Lung (tissue), 17 donors: ENCODE measurements at places on chromosomes 2 and 18. TPM values are rescaled to one million over a fixed set of nuclear protein-coding genes. Genes with fewer than 3 reads are reported as not detected.
A peak's percentile ranks its signal among the peaks of the same experiment; 100 is the strongest.

The SIGLEC15 gene
- total RNA-seq: 0.91 TPM

The CFAP53 gene
- total RNA-seq: 5.3 TPM

The IL18RAP gene
- total RNA-seq: 1.00 TPM

The SOWAHC gene
- total RNA-seq: 12.8 TPM

The MAPK4 gene
- total RNA-seq: 2.6 TPM

The HOXD9 gene
- total RNA-seq: 0.80 TPM

The NHEJ1 gene
- total RNA-seq: 21.1 TPM

- no peak overlapping the region for H3K27ac ChIP-seq
- H3K36me3 ChIP-seq: no peaks in the 10 kb centered on the region
Observed at GRCh38 chr18:389658-390357, 110.7 kb downstream of the COLEC12 start.

GRCh38 chr18:10100941-10101701 lies 187.3 kb downstream of the VAPA start:
- H3K27me3 ChIP-seq: no peaks in the 10 kb centered on the region
- H3K36me3 ChIP-seq: no peaks in the 10 kb centered on the region
- peak; percentile 28 for DNase-seq
- no peak overlapping the region for H3K27ac ChIP-seq
- H3K4me1 ChIP-seq: no peaks in the 10 kb centered on the region
- H3K4me3 ChIP-seq: no peak overlapping the region

- no peaks in the 10 kb centered on the region for H3K27me3 ChIP-seq
- H3K27ac ChIP-seq: no peak overlapping the region
- H3K36me3 ChIP-seq: peaks cover 5% of the 10 kb centered on the region
- no peaks in the 10 kb centered on the region for H3K4me1 ChIP-seq
Observed at GRCh38 chr2:224901121-224901676, 141.1 kb downstream of the DOCK10 start.

GRCh38 chr2:45452866-45453265 lies 158.2 kb downstream of the SRBD1 start:
- no peaks in the 10 kb centered on the region for H3K27me3 ChIP-seq
- DNase-seq: peak; percentile 25
- no peak overlapping the region for H3K27ac ChIP-seq
- H3K4me3 ChIP-seq: no peak overlapping the region

GRCh38 chr2:98507891-98508708 lies 63.4 kb downstream of the INPP4A start:
- H3K4me1 ChIP-seq: peaks cover 35% of the 10 kb centered on the region
- no peak overlapping the region for H3K4me3 ChIP-seq
- no peaks in the 10 kb centered on the region for H3K36me3 ChIP-seq
- DNase-seq: peak; percentile 56
- no peak overlapping the region for H3K27ac ChIP-seq

DNA sequence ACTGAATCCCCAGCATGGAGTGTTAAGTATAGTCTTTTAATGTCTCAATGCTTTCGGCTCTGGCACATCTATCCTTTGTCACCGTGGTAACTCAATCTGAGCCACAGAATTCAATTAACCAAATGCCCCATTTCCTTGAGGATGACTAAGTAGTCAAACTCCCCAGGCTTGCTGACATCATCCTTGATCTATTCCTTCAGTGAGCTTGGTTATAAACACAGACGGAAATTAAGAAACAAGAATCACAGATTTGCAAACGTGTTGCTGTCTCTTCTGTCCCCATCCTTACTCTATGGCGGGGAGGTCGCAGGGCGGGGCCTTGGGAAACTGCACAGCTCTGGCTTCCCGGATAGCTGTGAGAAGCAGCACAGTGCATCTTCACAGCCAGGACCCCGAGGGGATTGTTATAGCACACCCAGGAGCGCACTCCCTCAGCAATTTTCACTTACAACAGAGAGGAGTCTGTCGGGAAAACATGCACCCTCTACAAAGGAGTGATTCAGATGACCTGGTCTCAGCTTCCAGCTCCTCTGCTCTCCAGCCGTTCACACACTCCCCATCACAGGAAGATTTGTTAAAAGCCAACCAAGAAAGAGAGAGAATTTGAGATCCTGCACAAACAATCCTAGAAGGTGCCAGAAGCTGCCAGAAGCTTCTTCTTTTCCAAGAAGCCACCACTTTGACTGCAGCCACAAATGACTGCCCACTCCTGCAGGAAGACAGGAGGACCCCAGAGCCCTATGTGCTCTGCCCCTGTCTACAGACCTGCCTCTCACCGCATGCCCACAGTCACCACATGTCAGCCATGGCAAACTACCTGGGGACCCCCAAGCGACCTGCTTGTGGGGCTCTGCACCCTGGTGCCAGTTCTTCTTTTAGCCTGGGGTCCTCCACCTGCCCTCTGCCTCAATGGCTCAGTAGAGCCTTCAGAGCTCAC lies 44.9 kb upstream of the YWHAQ start:
- H3K4me3 ChIP-seq: no peak overlapping the region
- no peaks in the 10 kb centered on the region for H3K4me1 ChIP-seq
- DNase-seq: no peak
- H3K27ac ChIP-seq: no peak overlapping the region

DNA sequence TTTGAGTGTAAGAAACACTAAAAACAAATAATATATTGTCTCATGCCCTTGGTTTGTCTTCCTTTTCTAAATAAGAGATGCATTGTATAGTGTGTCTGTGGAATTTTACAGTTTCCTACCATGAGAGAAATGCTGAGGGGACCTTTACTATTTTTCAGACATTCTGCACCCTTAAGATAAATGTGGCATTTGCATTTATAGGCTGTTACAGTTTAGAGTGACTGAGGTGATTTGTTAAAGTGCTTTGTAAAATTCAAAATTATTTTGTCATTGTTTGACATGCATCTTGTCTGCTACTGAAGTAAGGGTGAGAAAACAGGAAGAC lies 78.9 kb upstream of the ZSWIM2 start:
- no peak overlapping the region for H3K27ac ChIP-seq
- H3K4me3 ChIP-seq: no peak overlapping the region
- no peaks in the 10 kb centered on the region for H3K4me1 ChIP-seq
- no peaks in the 10 kb centered on the region for H3K27me3 ChIP-seq
- no peak for DNase-seq

DNA sequence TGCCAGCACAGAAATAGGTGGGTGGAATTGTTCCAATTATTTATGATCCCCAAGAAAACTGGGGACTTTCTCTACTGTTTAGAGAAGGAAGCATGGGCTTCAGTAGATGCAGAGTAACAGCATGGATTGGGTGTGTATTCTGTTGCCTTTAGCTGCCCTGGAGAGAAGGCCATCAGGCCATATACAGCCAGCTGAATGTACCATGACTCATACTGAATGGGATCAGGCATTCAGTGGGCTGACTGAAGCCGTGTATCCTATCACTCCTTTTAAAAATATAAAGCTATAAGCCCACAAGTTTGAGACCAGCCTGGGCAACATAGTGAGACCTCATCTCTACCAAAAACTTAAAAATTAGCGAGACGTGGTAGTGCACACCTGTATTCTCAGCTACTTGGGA lies 16.7 kb upstream of the PLEKHM3 start:
- H3K27ac ChIP-seq: no peak overlapping the region
- no peaks in the 10 kb centered on the region for H3K36me3 ChIP-seq
- H3K4me1 ChIP-seq: no peaks in the 10 kb centered on the region
- no peak for DNase-seq

DNA sequence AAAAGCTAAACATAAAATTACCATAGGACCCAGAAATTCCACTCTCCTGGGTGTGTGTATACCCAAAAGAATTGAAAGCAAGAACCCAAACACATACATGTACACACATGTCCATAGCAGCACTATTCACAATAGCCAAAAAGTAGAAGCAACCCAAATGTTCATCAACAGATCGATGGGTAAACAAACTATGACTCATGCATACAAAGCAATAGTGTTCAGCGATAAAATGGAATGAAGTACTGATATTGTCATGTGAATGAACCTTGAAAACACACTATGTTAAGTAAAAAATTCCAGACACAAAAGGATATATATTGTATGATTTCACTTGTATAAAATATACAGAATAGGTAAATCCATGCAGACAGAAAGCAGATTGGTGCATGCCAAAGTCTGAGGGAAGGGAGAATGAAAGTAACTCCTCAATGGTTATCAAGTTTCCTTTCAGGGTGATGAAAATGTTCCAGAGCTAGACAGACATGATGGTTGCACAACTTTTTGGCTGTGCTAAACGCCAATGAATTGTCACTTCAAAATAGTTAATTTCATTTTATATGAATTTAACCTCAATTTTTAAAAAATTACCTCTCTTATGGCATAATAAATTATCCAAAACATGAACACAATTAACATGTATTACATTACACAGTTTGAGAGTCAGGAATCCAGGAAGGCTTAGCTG lies 35.5 kb downstream of the GKN2 start:
- H3K27me3 ChIP-seq: no peaks in the 10 kb centered on the region
- H3K4me1 ChIP-seq: no peaks in the 10 kb centered on the region
- H3K27ac ChIP-seq: no peak overlapping the region
- DNase-seq: no peak
- H3K4me3 ChIP-seq: no peak overlapping the region
- no peaks in the 10 kb centered on the region for H3K36me3 ChIP-seq

DNA sequence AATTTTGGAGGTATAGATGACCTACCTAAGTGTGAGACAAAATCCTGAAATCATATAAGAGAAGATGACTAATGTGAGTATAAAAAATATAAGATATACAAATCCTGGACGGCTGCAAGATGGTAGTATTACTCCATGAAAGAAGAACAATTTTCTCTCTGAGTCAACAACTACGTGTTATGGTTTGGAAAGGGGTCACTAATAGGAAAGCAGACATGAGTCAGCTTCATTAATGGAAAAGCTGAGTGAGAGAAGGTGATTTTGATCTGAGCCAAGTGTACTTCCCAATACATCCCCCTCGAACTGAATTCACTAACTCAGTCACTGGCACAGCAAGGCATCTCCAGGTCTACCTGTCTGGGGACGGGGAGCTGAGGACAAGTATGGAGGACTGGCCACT lies 20.1 kb upstream of the SELENOI start:
- DNase-seq: no peak
- H3K4me3 ChIP-seq: no peak overlapping the region
- H3K4me1 ChIP-seq: no peaks in the 10 kb centered on the region
- no peaks in the 10 kb centered on the region for H3K36me3 ChIP-seq

DNA sequence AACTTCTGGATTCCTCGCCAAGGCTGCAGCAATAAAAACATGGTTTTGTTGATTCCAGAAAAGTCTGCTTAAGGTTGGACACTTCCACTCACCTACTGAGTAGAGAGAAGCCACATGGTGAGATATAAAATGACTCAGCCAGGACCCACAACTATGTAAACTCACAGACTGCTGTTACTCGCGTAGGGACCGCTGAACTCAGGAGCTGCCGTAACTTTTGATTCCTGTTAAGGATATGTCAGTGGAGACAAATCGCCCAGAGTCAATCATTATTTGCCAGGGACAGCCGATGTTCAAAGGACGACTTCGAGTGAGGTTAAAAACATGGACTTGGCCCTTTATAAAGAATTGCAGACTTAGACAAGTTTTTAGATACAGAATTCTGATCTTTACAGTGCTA lies 25.6 kb downstream of the CYB5A start:
- peaks cover 14% of the 10 kb centered on the region for H3K4me1 ChIP-seq
- no peak for DNase-seq
- H3K27ac ChIP-seq: no peak overlapping the region
- H3K27me3 ChIP-seq: no peaks in the 10 kb centered on the region

DNA sequence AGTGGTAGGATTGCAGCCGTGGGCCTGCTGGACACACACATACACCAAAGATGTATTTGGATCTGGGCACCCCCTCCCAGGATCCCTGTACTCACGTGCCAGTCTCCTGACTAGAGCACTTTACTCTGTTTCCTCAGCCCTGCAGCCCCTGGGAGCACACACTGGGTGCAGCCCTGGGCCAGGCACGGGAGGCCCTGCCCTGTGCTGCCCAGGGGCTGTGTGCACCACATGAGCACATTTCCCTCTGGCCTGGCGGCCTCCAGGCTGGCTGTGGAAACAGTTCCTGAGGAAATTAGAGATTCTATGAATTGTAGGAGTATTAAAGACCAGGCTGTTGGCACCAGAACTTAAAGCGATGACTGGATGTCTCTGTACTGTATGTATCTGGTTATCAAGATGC lies 45.4 kb downstream of the BCL2L11 start:
- no peaks in the 10 kb centered on the region for H3K36me3 ChIP-seq
- DNase-seq: no peak
- no peak overlapping the region for H3K27ac ChIP-seq
- no peak overlapping the region for H3K4me3 ChIP-seq
- peaks cover 41% of the 10 kb centered on the region for H3K4me1 ChIP-seq

- H3K4me1 ChIP-seq: no peaks in the 10 kb centered on the region
- H3K36me3 ChIP-seq: peaks cover 14% of the 10 kb centered on the region
- H3K4me3 ChIP-seq: no peak overlapping the region
- H3K27ac ChIP-seq: no peak overlapping the region
- DNase-seq: no peak
Observed at GRCh38 chr2:134943540-134943939, 24.9 kb downstream of the CCNT2 start.

DNA sequence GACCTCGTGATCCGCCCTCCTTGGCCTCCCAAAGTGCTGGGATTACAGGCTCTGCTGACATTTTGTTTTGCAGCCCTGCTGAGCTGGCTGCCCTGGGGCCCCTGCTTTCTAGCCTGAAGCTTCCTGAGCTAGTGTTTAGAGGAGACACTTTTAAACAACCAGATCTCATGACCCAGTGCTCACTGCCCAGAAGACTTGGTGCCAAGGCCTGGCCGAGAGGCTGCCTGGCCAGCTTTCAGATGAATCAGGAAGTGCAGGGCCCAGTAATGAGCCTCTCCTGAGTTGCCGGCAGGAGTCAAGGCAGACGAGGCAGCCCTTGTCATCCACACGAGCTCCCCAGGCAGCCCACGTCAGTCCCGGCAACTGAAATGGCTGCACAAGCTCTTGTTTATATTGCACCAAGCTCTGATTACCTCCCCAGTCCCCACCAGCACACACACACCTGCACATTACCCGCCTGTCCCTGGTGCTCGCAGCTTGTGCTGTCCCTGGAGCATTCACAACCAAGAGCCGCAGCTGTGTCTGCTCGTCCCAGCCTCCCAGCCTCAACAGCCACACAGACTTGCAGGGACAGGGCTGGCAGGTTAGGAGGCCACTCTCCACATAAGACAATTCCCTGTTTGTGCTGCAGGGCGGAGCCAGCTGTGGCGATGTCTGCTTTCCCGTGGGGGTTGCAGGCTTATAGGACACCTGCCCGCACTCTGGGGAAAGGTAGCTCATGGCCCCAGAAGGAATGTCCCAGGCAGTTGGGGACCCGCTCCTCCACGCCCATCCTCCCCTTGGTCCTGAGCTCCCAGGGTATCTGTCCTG lies 331.2 kb upstream of the MYT1L start:
- no peaks in the 10 kb centered on the region for H3K27me3 ChIP-seq
- no peak overlapping the region for H3K4me3 ChIP-seq
- peaks cover under 1% of the 10 kb centered on the region for H3K4me1 ChIP-seq
- no peak overlapping the region for H3K27ac ChIP-seq
- peak; percentile 12 for DNase-seq
- no peaks in the 10 kb centered on the region for H3K36me3 ChIP-seq

GRCh38 chr2:225173909-225174308 lies 131.6 kb upstream of the DOCK10 start:
- H3K4me1 ChIP-seq: no peaks in the 10 kb centered on the region
- H3K27me3 ChIP-seq: no peaks in the 10 kb centered on the region
- DNase-seq: no peak
- H3K4me3 ChIP-seq: no peak overlapping the region

- H3K4me1 ChIP-seq: no peaks in the 10 kb centered on the region
- no peaks in the 10 kb centered on the region for H3K27me3 ChIP-seq
- no peak overlapping the region for H3K27ac ChIP-seq
- H3K4me3 ChIP-seq: no peak overlapping the region
- DNase-seq: no peak
Observed at GRCh38 chr2:158762336-158762735, 32.8 kb upstream of the DAPL1 start.
